ENCODE measurements at places on chromosomes 7 and 10.

DNA sequence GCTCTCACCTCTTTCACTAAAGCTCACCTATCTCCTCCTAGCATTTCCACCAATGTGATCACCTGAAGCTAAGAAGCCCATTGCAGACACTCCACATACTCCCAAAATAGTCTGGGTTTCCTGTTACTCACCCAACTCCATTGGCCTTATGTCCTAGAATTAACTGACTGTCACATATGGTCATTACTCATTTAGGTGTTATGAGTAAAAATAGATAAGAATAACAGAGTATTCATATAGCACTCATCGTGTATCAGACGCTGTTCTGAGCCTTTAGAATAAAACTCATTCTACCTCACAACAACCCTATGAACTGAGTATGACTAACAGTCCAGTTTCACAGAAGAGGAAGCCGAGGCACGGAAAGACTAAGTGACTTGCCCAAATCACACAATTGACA lies 174.2 kb upstream of the NPVF start:
- DNase-seq = no peak

DNA sequence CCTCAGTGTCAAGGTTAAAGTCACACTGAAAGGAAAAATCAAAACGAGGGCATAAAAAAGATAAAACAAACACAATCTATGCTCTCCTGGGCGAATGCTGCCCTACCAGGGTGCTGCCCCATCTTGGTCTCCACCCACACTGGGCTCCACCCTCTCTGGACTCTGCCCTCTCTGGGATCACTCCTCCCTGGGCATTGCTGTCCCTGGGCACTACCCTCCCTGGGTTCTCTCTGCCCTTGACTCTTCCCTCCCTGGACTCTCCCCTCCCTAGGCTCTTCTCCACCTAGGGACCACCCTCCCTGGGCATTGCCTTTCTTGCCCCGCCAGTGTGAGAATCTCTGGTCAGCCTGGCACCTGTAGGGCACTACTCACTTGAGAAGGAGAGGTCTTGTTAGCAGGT lies 8.6 kb downstream of the GDF2 start:
- DNase-seq = no peak

- no peak for DNase-seq
Observed at GRCh38 chr7:44156453-44157010, 15.4 kb upstream of the MYL7 start.

- DNase-seq = no peak
Observed at GRCh38 chr10:62851442-62851841, 35.3 kb upstream of the EGR2 start.

- DNase-seq = no peak
Observed at GRCh38 chr7:45566386-45566785, 7.8 kb upstream of the ADCY1 start.

DNA sequence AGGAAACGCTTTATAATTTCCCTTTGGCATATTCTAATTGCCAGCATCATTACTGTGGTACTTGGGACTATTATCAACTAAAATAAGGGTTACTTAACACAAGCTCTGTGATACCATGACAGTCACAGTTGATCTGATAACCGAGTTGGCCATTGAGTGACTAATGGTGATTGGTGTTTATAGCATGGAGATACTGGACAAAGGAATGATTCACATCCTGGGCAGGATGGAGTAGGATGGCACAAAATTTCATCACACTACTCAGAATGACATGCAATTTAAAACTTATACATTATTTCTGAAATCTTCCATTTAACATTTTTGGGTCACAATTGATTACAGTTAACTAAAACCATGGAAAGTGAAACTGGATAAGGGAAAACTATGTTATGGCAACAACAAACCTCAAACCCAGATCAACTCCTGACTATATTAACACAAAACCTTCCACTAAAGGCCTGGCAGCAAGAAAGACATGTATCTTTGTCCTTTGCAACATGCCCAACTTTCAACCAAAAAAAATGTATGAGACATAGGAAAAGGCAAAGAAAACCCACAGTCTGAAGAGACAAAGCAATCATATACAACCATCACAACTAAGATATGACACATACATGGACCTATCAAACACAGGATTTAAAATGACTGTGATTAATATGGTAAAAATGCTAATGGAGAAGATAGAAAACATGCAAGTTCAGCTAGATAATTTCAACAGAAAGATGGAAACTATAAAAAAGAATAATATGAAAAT lies 208.5 kb upstream of the NRP1 start:
- DNase-seq = no peak

- no peak for DNase-seq
Observed at GRCh38 chr10:3704565-3705325, 80.3 kb downstream of the KLF6 start.

- DNase-seq = no peak
Observed at GRCh38 chr10:89952325-89952724, 250.9 kb downstream of the KIF20B start.

DNA sequence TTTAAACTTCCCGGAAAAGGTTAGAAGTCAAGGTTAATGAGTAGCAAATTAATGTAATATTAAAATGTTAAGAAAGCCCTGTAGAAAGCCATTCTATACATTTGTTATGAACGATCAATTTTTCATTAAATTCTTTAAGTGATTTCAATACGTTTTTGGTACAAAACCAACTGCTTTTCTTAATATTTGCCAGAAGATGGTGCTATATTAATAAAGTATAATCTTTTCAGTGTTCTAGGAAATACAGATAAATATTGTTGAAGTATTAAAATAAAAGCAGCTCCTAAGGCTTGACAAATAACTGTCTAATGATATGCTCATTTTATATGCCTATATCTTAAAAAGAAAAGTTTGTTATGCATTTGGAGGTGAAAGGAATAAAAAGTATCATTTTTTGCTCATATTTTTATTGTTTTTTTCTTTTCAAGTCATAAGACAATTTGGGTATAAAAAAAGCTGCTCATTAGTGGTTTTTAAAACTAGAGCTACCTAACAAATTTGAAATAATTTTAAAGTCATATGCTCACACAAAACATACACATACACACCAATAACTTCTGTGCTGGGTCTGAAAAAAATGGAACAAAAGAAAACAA lies 130.3 kb upstream of the POT1 start:
- no peak for DNase-seq

DNA sequence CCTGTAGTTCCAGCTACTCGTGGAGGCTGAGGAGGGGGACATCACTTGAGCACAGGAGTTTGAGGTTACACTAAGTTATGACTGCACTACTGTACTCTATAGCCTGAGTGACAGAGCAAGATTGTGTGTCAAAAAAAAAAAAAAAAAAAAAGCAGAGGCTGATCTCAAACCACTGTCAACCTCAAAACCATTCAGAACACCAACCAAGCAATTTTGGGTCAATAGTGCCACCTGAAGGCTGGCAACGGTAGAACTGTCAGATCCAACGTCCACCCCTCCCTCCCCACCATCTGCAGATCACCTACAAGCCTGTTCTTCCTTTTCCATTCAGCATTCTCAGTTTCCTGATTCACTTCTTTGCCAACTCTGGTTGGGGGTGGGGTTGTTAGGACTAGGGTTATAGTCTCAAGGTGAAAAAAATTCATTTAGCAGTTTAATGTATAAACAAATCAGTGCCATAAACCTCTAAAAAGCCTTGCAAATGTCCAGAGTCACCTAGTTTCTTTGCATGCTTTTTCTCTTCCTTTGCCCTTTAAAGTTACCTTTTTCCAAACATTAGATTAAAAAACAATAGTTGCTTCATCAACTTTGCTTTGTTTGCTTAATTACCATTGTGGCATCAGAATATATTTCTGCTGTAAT lies 2.6 kb downstream of the MRPS33 start:
- peak; percentile 81 for DNase-seq

- DNase-seq = peak; percentile 73
Observed at GRCh38 chr10:6592080-6592479, 12.0 kb upstream of the PRKCQ start.

DNA sequence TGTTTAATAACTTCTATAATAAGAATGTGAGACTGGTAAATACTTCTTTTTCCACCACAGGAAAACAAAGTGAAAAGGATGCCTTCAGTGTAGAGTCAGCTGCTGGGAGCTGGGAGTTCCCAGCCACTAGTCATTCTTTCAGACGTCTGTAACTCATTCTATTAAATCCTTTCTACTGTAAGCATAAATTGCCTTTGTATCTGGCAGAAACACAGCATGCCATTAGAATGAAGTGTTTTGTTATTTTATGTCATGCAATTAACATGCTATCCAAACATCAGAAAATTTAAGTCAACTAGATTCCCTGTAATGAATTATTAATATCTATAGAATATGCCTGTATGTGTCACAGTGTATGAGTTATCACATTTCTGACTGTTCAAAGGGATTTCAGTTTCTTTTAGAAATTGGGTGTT lies 14.3 kb downstream of the BPGM start:
- DNase-seq = no peak

DNA sequence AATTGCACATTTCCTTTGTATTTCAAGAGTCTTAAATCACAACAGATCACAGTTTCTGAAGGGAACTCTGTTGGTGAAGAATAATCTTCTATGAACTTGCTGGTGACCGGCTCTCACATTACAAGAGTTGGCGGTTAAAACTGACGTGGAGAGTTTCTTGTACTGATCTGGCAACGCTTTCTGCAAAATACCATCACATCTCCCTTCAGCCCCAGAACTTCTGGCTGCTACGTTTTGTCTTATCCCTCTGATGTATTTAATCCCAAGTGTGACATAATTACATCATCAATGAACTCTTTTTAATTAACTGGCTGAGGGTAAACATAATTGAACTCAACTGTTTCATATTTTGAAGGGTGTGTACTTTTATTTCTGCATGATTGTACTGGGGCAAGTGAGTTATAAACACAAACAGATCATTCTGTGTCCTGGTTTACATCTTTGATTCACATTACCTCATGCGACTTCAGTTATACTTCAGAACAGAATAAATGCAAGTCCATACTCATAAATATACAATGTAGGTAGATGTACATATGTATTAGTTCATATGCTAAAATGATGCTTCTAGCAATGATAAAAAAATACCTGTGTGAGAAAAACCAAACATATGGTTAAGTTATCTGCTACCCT lies 105.1 kb upstream of the NPVF start:
- DNase-seq = no peak

GRCh38 chr7:76310102-76310957 lies 7.9 kb downstream of the HSPB1 start:
- no peak for DNase-seq

DNA sequence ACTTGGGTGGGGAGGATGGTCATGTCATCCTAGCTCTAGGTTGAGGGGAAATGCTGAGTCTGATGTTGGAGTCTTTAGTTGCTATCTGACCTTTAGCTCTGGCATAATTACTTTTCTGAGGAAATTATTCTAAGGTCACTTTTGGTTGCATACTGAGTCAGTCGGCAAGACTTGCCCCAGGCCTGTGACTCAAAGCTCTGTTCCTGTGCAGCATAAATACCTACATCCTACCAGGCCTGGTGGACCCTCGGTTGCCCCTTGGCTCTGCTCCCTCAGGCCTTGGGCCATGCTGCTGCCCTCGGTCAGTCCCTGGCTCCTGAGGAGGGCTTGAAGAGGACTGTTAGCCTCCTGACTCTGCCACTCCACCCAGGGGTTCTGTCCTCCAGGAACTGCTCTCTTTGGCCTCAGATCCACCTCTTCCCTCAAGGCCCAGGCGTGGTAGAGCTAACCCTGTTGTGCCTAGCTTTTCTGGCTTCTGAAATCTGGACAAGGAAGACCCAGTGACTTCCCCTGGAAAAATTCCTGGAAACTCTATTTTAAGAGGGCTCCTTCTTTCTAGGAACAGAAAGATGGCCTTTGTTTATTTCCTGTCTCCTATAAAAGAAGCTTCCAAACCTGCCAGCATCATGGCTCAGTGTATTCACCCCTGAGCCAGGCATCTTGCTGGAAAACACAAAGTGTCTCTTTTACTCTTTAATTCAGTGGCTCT lies 71.2 kb downstream of the TMEM178B start:
- DNase-seq = no peak

DNA sequence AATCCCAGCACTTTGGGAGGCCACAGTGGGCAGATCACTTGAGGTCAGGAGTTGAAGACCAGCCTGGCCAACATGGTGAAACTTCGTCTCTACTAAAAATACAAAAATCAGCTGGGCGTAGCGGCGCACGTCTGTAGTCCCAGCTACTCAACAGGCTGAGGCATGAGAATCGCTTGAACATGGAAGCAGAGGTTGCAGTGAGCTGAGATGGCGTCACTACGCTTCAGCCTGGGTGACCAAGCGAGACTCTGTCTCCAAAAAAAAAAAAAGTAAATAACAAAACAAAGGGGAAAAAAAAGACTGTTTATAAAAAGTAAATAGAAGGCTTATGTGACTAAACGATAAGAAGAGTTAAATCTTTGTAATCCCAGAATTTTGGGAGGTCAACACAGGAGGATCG lies 15.0 kb upstream of the DNMBP start:
- no peak for DNase-seq

DNA sequence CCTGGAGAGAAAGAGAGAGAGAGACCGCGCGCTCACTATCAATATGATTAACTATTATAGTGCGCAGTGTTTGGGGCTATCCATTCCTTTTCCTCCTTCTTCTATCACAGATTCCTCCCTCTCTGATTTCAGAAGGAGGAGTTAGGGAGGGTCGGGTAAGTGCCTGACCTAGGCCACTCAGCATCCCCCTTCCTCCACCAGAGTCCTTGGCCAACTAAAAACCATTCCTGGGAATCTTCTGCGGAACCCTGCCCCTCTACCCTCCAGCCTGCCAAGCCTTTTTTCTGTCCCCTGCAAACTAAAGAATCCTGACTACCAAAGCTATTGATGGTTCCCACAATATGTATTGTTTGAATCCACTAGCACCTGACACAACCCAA lies 256.2 kb upstream of the NFE2L3 start:
- no peak for DNase-seq

GRCh38 chr10:71638822-71639719 lies 80.5 kb downstream of the C10orf105 start:
- DNase-seq = no peak

DNA sequence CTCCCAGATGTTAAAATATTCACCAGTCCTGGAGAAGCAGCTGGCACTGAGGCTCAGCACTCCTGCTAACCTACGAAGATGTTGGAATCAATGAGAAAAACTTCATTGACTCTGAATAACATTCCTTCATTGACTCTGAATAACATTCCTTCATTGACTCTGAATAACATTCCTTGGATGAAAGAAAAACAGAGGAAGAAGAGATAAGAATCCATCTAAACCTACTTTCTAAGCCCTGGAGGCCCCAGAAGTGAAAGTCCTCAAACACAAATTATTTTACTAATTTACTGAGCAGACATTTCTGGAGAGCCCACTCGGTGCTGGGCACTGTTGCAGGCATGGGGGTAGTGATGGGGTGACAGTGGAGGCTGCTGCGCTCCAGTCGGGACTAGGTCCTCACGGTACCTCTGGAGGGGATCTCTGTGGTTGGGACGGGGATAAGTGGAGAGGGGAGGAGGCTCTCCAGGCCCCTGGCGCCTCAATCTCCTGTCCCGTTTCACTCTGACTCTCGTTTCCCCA lies 254.1 kb downstream of the WDR37 start:
- no peak for DNase-seq

- DNase-seq = no peak
Observed at GRCh38 chr7:126702242-126703016, 550.3 kb downstream of the GRM8 start.

Measured in CD4-positive, alpha-beta T cell treated with Interferon alpha-2 for 1 hour (primary cell).